ENCODE measurements at places on chromosomes 11 and 22. TPM values are rescaled to one million over a fixed set of nuclear protein-coding genes. Genes with fewer than 3 reads are reported as not detected.
A peak's percentile ranks its signal among the peaks of the same experiment; 100 is the strongest.

DNA sequence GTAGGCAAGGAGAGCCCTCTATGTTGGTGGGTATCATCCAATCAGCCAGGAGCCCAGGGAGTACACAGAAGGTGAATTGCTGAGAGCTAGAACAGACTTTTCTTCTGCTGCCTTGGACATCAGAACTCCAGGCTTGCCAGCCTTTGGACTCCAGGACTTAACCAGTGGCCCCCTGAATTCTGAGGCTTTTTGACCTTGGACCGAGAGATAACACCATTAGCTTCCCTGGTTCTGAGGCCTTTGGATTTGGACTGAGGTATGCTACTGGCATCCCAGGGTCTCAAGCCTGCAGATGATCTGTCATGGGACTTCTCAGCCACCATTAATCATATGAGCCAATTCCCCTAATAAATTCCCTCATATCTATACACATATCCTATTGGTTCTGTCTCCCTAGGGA is 21.5 kb downstream of the TCF20 start:
- DNase-seq: no peak

DNA sequence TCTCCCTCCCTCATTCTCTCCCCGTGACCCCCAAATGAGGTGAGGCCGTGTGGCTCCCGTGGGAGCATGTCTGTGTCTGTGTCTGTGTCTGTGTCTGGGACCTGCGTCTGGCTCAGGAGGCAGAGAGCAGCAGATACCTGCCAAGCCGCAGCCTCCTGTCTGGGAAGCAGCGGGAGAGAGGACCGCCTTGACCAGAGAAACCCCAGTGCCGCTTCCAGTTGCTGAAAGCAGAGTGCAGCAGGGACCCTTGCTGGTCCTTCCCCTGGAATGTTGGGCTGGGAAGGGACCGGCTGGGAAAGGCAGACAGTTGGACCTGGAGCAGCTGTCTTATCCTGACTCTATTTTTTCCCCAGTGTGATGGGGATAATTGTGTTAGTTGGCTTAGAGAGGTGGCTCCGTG is 525 bp downstream of the CSDC2 start:
- DNase-seq: no peak

DNA sequence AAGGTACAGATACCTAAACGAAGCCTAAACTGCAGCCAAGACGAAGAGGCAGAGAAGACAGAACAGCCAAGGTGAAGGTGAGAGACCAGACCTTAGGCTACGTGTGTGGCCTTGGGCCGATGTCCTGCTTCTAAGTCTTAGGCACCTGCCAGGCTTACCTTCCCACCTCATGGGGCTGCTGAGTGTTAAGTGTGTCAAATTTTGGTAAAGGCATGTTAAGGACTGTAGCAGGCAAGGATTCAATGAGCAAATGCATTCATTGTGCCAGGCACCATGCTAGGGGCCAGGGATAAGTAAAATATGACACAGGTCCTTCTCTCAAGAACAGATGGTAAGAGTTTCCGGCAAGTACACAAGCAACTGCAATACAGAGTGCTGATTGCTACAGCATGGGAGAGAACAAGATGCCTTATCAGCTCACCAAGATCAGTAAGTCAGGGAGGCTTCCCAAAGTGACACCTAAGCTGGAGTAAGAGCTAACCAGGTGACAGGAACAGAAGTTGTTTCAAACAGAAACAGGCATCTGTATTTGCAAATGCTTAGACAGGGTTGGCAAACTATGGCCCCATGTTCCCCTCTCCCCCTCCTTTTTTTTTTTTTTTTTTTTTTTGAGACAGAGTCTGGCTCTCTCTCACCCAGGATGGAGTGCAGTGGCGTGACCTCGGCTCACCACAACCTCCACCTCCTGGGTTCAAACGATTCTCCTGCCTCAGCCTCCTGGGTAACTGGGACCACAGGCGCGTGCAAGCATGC is 46.7 kb downstream of the CLTCL1 start:
- no peak for DNase-seq

Gene FXYD6
- total RNA-seq: 21.8 TPM

DNA sequence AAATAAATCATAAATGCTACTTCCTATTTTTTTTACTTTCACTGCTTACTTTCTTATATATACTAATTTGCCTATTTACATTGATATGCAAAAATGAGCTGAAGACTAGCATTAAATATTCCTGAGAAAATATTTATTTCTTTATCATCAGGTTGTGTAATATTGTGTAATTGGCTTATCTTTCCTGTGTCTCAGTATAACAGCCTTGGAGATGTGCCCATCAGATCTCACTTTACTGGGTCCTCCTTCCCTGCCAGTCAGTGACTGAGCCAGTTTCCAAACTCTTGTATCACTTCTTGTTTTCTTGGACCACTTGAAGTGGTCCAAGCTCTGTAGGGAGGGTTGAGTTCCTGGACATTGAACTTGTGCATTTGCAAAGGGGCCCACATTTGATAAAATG is 900.0 kb downstream of the LUZP2 start:
- no peak for DNase-seq

GRCh38 chr11:3855808-3856491 is 486 bp downstream of the STIM1 start:
- DNase-seq: peak; percentile 92

- no peak for DNase-seq
These were observed 305.7 kb downstream of the BLID start for GRCh38 chr11:121810291-121810690.

Gene PTPN5
- total RNA-seq: 2.7 TPM

DNA sequence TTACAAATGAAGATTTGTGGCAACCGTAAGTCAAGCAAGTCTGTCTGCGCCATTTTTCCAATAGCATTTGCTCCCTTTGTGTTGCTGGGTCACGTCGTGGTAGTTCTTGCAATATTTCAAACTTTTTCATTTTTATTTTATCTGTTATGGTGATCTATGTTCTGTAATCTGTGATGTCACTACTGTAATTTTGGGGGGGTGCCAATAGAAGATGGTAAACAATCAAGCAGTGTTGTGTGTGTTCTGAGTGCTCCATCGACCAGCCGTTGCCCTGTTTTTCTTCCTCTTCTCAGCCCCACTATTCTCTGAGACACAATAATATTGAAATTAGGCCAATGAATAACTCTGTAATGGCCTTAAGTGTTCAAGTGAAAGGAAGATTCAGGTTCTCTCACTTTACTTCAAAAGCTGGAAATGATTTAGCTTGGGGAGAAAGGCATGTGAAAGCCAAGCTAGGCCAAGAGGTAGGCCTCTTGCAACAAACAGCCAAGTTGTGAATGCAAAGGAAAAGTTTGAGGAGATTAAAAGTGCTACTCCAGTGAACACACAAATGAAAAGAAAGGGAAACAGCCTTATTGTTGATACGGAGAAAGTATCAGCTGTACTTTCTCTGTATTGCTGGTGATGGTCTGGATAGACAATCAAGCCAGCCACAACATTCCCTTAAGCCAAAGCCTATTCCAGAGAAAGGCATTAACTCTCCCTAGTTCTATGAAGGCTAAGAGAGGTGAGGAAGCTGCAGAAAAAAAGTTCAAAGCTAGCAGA is 7.5 kb downstream of the ZC3H12C start:
- DNase-seq: no peak

DNA sequence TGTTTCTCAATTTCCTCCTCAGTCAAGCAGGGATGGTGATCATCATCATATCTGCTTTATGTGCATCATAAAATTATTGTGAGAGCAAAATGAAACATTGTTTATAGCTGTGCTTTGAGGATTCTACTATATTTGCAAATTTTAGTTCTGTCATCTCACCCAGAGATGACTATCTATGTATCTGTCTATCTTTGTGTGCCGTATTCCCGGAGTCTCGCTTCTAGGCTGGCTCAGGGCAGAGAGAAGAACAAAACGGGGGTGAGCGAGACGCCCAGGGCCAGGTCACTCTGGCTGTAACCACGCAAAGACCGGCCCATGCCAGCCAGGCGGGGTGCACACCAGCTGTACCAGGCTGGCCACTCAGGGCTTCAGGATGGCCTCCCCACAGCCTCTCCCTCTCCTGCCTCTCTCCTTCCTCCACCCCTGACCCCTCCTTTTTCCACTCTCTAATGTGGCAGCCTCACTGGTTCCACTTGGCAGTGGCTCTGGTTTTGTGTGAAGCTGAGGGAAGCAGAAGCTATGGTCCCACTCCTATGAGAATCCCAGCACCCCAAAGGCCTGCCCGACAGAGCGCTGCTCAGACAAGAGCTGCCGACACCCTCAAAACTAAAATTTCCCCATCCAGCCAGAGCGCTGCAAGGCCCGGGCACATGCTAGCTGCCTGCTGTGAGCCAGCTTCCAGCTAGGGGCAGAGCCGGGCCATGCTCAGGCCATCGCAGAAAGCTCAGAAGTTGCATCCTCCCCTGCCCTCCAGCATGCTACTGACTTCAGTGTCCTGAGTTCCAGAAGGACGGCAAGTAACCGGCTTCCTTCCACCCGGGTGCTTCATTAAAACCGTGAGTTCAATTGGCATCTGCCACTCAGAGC is 139.5 kb upstream of the TBCEL start:
- no peak for DNase-seq

GRCh38 chr22:34669001-34669400 is 397.0 kb upstream of the ISX start:
- no peak for DNase-seq

DNA sequence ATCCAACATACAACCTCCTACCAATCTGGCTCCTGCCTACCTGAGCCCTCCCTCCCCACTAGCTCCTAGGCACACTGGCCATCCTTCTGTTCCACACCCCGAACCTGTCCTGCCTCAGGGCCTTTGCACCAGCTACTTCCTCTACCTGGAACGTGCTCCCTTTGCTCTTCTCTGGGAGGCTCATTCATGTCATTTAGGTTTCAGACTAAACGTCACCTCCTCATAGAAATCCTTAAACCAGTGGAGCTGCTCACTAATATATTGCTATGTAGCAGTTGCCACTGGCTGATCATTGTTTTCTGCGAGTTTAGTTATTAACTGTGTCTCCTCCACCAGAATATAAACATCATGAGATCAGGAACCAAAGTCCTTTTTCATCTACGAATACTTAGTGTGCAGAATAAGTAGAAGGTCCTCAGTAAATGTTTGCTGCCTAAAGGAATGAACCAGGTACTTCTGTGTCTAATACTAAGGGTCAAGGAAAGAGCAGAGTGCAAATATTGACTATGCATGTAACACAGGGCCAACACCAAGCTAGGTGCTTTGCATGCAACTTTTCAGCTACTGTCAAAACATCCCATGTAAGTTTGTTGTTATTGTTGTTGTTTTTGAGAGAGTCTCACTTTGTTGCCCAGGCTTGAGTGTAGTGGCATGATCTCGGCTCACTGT is 277.6 kb upstream of the SYN3 start:
- peak; percentile 58 for DNase-seq

DNA sequence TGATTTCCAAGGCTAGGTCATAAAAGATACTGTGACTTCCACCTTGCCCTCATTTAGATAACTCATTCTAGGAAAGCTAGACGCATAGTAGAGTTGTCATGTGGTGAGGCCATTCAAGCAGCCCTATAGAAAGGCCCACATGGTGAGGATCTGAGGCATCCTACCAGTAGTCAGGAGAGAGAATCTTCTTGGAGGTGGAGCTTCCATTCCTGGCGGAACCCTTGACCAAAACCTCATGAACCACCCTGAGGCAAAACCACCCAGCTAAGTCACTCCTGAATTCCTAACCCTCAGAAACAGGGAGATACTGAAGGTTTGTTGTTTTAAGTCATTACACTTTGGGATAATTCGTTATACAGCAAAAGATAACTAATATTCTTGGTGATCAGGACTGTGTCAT is 2.9 kb upstream of the HDHD5 start:
- DNase-seq: no peak

GRCh38 chr11:117583063-117583801 is 213.8 kb downstream of the DSCAML1 start:
- DNase-seq: no peak

DNA sequence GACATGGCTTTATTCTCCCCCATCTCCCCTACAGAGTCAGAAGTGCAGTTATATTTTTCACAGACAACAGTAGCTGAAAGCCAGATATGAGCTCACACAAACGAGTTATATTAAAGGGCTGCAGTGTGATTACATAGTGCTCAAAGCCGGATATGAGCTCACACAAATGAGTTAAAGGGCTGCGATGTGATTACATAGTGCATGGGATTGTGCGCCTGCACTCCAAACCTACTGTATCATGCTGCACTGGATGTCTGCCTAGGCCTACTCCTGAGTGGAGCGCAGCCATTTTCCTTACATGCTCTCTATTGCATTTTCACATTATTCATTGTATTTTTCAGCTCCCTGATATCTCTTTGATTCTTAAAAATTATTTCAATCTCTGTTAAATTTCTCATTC is 414.6 kb upstream of the LARGE1 start:
- no peak for DNase-seq

Gene KCNQ1OT1
- 1.8 TPM for total RNA-seq

DNA sequence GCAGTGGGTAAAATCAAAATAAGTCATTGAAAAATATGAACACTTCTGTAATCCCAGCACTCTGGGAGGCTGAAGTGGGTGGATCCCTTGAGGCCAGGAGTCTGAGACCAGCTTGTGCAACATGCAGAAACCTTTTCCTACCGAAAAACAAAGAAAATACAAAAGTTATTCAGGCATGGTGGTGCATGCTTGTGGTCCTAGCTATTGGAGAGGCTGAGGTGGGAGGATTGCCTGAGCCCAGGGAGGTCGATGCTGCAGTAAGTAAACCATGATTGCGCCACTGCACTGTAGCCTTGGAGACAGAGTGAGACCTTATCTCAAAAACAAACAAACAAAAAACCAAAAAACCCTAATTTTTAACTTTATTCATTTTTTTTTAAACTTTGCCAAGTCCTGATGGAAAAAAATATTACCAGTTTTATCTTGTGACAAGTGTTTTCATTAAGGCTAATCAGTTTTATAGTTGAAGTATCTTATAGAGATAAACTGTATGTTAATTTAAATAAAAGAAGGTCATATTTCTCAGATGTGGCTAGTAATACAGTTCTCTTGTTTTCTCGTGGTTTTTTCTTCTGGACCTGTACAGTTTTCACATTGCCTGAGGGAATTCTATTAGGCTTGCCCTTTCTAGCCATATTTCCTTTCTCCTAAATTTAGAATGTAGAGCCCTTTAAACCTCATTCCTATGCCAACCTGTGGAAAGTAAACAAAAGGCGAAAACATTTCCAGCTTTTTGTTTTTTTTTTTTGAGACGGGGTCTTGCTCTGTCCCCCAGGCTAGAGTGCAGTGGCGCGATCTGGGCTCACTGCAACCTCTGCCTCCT is 9.4 kb downstream of the HIPK3 start:
- DNase-seq: no peak

Measured in lower leg skin (tissue), 4 donors.